GM12892 (cell line): ENCODE measurements at places on chromosomes 13 and 19.

DNA sequence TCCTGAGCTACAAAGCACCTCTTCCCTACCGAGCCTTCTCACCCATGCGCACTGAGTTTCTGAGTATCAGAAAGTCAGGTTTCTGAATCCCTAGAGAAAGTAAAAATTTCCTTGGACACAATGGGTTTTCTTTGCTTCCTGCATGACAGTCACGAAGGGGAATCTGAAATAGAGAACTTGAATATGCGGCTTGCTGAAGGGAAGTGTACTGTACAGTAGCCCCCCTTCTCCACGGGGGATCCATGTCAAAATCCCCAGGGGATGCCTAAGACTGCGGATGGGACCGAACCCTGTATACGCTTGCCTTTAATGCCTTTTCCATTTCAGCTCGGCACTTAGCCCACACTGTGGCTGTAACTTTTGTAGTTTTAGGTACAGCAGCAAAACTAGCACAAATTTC, 107.9 kb downstream of the GGACT start:
- DNase-seq: no peak

GRCh38 chr13:32278426-32278825, 36.7 kb downstream of the ZAR1L start:
- no peak for DNase-seq

- no peak for DNase-seq
Measured at GRCh38 chr13:100443998-100444328, 144.6 kb downstream of the GGACT start.

GRCh38 chr13:26112843-26113242, 61.0 kb upstream of the SHISA2 start:
- no peak for DNase-seq

DNA sequence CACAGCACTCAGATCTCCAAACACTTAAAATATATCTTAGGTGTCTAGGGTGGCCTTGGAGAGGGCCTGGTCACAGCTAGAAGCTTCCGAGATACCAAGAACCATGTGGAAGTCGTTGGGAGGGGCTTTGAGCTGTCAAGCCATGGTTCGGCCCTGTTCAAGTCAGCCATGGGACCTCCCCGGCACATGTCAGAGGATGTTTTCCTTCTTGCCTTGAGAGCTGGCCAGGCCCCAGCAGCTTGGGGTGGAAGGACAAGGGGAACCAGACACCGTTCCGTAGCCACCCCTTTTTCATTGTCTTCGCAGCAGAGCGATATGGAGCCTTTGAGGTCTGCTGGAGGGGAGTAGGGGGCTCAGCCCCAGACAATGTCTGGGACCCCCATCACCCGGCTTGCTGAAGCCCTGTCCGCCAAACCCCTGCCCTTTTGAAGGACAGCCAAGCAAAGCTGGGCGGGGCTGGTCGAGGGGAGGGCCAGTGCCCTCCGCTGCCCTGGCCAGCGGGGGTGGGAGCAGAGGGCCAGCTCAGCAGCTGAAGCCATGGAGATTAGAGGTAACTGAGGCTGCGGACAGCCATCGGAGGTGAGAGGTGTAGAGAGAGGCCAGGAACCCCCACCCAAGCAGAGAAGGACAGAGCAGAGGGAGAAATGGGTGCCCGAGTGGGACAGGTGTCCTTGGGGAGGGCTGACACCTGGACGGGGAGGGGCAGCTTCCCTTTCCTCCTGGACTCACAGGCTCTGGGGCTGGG, 435 bp downstream of the KLK11 start:
- no peak for DNase-seq
